ENCODE measurements at places on chromosomes 1 and 21. TPM values are rescaled to one million over a fixed set of nuclear protein-coding genes. Genes with fewer than 3 reads are reported as not detected.

The DMRTA2 gene
- 0.13 TPM for total RNA-seq

The DIO1 gene
- not detected for total RNA-seq

The LMX1A gene
- not detected for total RNA-seq

The GNAT2 gene
- not detected for total RNA-seq

The LGR6 gene
- 0.41 TPM for total RNA-seq

The EDN2 gene
- total RNA-seq = 3.3 TPM

The SH3BGR gene
- 1.1 TPM for total RNA-seq

The FLVCR1 gene
- total RNA-seq = 16.0 TPM

The SMPDL3B gene
- 0.99 TPM for total RNA-seq
